ENCODE measurements at places on chromosomes 6 and 20. TPM values are rescaled to one million over a fixed set of nuclear protein-coding genes. Genes with fewer than 3 reads are reported as not detected.

DNA sequence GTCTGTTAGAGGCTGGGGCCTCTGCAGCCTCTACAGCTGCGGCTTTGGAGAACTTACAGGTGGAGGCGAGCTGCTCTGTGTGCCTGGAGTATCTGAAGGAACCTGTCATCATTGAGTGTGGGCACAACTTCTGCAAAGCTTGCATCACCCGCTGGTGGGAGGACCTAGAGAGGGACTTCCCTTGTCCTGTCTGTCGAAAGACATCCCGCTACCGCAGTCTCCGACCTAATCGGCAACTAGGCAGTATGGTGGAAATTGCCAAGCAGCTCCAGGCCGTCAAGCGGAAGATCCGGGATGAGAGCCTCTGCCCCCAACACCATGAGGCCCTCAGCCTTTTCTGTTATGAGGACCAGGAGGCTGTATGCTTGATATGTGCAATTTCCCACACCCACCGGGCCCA, 2.6 kb downstream of the TRIM39 start:
- DNase-seq, result no peak
- H3K36me3 ChIP-seq, result peaks cover 24% of the 10 kb centered on the region
- H3K4me1 ChIP-seq, result peaks cover 20% of the 10 kb centered on the region

DNA sequence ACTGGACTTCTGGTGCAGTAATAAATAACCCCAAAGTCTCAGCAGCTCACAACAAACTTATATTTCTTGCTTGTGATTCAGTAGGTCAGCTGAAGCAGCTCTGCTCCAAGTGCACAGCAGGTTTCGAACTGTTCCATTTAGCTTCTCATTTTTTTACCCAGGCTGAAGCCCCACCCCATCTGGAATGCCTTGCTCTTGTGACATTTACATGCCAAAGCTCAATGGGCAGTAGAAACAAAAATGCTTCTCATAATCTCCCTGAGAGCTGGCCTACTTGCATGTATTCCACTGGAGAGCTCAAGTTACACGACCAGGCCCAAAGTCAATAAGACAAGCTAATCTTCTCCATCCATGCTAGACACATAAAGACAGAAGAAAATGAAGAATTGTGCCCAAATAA, 165.2 kb downstream of the HAO1 start:
- H3K4me1 ChIP-seq, result no peaks in the 10 kb centered on the region
- DNase-seq, result no peak
- no peaks in the 10 kb centered on the region for H3K27me3 ChIP-seq
- H3K36me3 ChIP-seq, result no peaks in the 10 kb centered on the region

DNA sequence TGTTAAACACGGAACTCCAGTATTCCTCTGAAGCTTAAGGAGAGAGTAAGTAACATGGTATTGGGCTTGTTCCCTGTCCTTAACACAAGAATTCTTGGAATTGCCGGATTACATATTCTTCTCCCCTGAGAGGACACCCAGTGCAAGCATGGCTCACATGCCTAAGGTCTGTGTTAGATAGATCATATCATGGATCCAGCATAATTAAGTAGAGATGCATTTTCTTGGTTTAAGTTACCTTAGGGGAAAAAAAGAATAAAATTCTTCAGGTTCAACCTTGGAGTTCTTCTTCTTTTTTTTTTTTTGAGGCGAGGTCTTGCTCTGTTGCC, 53.9 kb downstream of the AKAP12 start:
- no peaks in the 10 kb centered on the region for H3K27me3 ChIP-seq
- no peak for DNase-seq
- H3K4me1 ChIP-seq, result peaks cover 71% of the 10 kb centered on the region

GRCh38 chr20:10521068-10521831, 86.1 kb downstream of the SLX4IP start:
- no peaks in the 10 kb centered on the region for H3K36me3 ChIP-seq
- no peak overlapping the region for H3K27ac ChIP-seq
- no peak for DNase-seq
- H3K27me3 ChIP-seq, result no peaks in the 10 kb centered on the region
- H3K4me3 ChIP-seq, result no peak overlapping the region

GRCh38 chr6:2863901-2864300, 22.2 kb upstream of the SERPINB1 start:
- no peak overlapping the region for H3K27ac ChIP-seq
- no peaks in the 10 kb centered on the region for H3K27me3 ChIP-seq
- peaks cover 10% of the 10 kb centered on the region for H3K4me1 ChIP-seq
- DNase-seq, result peak; percentile 75
- no peak overlapping the region for H3K4me3 ChIP-seq
- no peaks in the 10 kb centered on the region for H3K36me3 ChIP-seq

- H3K4me1 ChIP-seq, result no peaks in the 10 kb centered on the region
- DNase-seq, result no peak
- H3K36me3 ChIP-seq, result peaks cover 53% of the 10 kb centered on the region
These were observed 21.0 kb downstream of the EPB41L1 start for GRCh38 chr20:36175475-36175995.

DNA sequence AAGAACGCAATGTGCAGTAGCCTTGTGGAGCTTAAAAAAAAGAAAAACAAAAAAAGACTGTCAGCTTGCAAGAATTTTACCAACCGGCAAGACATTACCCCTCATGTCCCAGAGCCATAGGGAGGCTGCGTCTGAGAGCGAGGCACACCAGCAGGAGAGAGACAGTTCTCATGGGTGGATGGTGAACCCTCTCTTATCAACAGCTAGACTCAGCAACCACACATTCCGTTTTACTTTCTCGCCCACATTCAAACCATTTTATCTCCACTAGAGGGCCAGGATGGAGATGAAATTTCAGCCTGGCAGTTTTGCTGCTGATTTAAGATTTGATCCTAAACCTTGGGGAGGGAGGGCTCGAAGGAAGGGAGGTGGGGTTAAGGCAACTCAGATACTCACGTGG, 247.0 kb downstream of the ATXN1 start:
- DNase-seq, result no peak
- H3K4me1 ChIP-seq, result peaks cover 34% of the 10 kb centered on the region
- H3K36me3 ChIP-seq, result no peaks in the 10 kb centered on the region

GRCh38 chr6:58073263-58073662, 755.8 kb downstream of the PRIM2 start:
- H3K4me1 ChIP-seq, result no peaks in the 10 kb centered on the region
- DNase-seq, result no peak
- no peak overlapping the region for H3K4me3 ChIP-seq
- H3K27ac ChIP-seq, result no peak overlapping the region
- no peaks in the 10 kb centered on the region for H3K36me3 ChIP-seq
- no peaks in the 10 kb centered on the region for H3K27me3 ChIP-seq

CFAP61 gene
- not detected for total RNA-seq
